ENCODE measurements at places on chromosomes 5 and 9.

- DNase-seq: no peak
Measured at GRCh38 chr9:136745389-136746154, 2.8 kb downstream of the LCN6 start.

DNA sequence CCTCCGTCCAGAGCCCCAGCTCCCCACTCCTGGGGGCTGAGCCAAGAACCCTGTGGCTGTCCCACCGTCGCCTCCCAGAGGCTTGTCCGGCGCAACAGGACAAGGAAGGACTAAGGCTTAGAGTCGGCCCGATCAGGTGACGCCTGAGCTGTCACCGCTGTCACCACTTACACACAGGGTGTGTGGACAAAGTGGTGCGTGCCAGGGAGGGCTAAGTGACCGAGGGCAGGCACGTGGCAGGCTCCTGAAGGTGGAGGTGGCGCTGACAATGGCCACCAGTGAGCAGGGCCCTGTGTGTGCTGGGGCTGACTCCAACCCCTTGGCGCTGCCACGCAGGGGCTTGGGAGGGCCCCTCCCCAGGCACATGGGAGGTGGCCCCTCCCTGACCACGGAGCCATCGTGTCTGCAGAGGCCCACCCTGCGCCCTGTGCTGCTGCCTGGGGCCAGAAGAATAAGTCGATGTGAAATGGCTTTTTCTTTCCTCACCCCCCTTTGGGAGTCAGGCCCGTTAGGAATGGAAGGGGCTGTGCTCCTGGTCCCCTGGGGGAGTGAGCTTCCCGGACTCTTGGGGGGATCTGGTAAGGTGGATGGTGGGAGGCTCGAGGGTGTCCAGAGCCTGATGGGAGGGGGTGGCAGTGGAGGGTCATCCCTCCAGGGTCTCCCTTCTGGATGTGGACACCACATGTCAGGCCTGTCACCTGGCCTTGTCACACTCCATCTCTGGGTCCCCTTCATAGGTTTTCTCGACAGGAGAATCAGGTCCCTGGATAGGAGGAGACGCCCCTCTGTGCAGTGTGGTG lies 2.6 kb upstream of the GPSM1 start:
- no peak for DNase-seq

GRCh38 chr5:100424017-100424416 lies 111.2 kb upstream of the FAM174A start:
- no peak for DNase-seq

DNA sequence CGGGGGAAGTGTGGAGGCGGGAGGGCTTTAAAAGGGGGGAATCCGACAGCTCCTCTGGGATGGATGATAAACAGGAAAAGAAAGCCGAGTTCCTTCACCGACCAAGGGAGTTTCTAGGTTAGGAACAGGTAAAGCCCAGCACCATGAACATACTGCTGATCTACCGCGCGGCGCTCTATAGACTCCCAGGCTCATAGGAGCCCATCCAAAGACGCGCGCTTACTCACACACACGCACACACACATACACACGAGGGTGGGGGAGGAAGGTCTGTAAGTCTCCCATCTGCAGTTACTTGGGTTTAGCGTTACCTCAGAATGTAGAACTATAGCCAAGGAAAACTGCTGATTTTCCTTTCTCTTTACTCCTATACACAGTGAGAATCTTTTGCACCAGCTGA lies 2.6 kb upstream of the GABRB2 start:
- DNase-seq: no peak
